Left cardiac atrium (tissue), 4 donors: ENCODE measurements at places on chromosomes 12 and 14.

- no peak for DNase-seq
Measured at GRCh38 chr14:29310757-29311156, 544.2 kb downstream of the FOXG1 start.

GRCh38 chr14:95319312-95320077 is at the start of gene CLMN:
Gene CLMN (minus strand): TSS chr14:95319908. CDS start chr14:95319792, 116 bp downstream.
- DNase-seq: peak; percentile 48

DNA sequence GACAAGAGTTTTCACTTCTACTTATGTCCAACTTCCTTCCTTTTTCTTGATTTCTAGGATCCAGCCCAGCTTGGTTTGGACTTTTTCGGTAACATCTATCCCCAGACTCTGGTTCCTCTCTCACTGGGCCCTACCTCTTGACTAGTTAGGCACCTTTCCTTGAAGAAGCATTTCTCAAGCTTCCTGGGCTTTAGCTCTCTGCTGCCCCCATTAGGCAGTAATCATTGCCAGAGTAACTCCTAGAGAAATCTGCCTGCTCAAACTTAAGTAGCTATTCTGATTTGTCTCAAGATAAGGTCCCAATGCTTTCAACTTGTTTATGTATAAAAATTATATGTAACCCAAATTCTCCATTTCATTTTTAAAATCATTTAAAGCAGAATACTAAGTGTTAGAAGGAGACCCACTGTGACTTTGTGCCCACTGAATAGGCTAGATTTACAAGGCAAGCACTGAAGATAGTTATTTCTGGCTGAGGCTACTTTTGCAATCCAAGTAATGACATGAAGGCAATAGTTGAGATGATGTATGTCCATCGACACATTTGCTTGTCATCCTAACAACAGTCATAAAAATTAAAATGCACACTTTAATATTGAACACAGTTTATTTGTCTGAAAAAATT is 275.0 kb upstream of the G2E3 start:
- DNase-seq: no peak

DNA sequence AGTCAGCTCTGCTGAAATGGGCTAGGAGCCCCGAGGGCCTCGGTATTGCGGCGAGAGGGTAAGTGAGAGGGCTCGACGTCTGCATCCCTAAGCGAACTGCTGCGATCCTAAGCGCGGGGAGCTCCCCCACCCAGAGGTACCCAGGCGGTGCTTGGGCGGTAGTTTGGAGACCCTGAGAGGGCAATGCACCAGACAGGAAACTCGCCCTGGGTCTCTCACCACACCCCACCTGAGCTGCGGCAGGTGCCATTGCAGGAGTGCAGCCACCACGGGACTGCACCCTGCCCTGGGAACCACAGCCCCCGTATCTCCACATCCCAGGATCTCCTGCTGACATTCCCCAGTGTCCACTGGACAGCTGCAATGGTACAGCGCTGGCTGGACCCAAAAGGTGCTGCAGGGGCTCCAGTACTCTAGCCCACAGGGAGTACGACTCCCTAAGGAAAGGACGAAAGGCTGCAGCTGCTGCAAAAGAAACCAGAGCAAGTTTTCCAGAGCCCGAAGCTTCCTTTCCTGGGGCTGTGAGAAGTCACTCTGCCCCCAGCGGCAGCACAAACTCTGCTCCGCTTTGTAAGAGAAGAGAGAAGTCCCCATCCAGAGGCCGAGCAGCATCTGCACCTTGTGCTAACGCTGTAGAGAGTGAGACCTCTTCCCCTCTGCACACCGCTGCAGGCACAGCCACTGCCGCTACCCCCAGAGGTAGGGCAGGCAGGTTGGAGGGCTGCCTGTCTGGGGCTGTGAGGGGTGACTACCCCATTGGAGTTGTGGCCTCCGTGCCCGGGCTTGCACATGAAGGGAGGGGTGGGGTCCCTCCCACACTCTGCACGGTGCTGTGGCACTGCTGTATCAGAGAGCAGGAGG is 31.1 kb upstream of the MON2 start:
- DNase-seq: peak; percentile 47

GRCh38 chr12:121753844-121754264 is 39.6 kb downstream of the RHOF start:
- DNase-seq: no peak
